Stimulated activated CD4-positive, alpha-beta T cell treated with anti-CD3 and anti-CD28 coated beads, Interleukin-1b, Interleukin-23, amount 100 ng/mL, for 24 hours (primary cell): ENCODE measurements at places on chromosomes 16 and 17.

DNA sequence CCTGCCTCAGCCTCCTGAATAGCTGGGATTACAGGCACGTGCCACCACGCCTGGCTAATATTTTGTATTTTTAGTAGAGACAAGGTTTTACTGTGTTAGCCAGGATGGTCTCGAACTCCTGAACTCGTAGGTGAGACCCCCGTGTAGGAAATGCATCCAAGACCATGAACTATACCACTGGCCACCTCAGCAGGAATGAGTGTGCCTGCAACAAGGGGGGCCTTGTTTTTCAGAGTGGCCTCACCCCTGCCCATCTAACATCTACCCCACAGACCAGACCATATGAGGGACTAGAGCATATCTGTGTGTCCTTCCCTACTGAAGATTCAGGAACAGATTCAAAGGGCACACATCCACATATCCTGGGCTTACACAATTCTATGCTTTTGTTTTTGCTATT, 44.9 kb downstream of the SHISA6 start:
- no peak for DNase-seq

DNA sequence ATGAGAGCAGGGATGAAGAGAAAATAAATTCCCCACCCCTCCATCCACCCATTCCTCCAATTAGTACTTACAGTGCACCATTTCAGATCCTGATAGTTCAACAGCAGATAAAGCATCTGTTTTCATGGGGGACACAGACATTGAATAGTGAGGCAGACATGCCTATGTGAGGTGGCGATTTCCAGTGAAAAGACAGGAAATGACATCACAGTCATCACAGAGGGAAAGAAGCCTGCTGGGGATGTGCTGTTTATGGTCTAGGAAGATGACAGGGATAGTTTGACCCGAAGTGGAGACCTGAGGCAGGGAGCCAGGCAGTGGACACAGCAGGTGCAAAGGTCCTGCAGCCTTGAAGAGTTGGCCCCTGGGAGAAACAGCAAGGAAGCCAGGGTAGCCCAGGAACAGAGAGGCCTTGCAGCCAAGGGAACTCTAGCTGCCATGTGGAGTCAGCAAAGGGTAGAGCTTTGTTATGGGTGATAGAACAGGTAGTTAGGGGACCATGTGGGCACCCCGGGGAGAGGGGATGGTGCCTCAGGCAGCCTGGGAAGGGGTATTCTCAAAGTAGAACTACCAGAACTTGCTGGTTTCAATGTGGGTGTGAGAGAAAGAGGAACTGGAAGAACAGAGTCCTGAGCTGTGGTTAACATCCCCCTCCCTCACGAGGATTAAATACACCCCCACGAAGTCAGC, 256.6 kb downstream of the CPPED1 start:
- no peak for DNase-seq

- no peak for DNase-seq
These were observed 178.2 kb upstream of the SOX9 start for GRCh38 chr17:71942626-71943025.

DNA sequence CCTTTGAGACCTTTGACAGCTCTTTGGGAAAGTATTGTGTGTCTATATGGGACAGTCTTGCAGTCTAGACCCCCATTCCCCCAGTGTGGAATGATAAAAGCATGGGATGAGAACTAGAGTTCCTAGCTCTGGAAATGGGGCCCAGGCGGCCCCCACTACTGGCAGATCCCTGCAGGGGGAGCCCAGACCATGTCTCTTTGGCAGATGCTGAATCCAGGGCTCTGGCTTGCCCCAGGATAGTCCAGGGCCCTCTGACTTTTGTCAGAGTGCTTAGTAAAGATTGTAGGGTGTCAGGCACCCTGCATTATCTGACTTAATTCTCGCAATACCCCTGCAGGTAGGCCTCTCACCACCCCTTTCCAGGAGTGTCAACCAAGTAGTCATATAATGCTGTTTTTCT, 8.3 kb downstream of the ALKBH5 start:
- no peak for DNase-seq

GRCh38 chr16:22751685-22752084, 62.3 kb upstream of the HS3ST2 start:
- no peak for DNase-seq

DNA sequence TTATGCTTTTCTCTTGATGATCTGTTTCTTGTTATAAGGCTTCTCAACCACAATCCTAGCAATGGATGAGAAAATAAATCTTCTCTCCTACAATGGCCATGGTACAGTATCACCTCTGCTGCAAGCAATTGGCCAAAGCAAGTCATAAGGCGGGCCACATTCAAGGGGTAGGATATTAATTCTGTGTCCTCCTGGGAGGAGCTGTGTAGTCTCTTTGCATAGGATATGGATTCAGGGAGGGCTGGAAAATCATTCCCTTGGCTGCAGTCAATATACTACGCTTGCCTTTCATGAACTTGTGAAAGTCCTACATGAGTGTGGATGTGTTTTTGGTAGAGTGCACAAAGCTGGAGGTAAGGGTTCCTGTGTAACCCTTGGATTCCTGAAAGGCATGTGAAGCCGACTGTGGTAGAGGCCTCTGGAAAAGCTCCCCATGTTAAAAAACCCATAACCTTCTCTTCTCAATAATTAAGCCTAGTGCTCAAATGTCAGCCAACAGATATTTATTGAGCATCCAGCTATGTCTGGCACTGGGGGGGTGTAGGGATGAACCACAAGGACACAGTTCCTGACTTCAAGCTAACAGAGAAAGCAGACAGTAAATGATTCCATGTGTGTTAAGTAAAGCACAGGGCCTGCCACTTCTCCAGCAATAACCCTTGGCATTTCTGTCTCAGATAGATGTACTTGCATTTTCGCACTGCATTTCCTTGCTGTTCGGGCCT, 147.6 kb upstream of the HS3ST3A1 start:
- no peak for DNase-seq

- no peak for DNase-seq
These were observed 13.7 kb downstream of the ACSM1 start for GRCh38 chr16:20683812-20684211.

- DNase-seq, result no peak
These were observed 76.0 kb upstream of the ZNF423 start for GRCh38 chr16:49931916-49932315.

GRCh38 chr17:74316220-74316619, 9.8 kb upstream of the KIF19 start:
- DNase-seq, result no peak

DNA sequence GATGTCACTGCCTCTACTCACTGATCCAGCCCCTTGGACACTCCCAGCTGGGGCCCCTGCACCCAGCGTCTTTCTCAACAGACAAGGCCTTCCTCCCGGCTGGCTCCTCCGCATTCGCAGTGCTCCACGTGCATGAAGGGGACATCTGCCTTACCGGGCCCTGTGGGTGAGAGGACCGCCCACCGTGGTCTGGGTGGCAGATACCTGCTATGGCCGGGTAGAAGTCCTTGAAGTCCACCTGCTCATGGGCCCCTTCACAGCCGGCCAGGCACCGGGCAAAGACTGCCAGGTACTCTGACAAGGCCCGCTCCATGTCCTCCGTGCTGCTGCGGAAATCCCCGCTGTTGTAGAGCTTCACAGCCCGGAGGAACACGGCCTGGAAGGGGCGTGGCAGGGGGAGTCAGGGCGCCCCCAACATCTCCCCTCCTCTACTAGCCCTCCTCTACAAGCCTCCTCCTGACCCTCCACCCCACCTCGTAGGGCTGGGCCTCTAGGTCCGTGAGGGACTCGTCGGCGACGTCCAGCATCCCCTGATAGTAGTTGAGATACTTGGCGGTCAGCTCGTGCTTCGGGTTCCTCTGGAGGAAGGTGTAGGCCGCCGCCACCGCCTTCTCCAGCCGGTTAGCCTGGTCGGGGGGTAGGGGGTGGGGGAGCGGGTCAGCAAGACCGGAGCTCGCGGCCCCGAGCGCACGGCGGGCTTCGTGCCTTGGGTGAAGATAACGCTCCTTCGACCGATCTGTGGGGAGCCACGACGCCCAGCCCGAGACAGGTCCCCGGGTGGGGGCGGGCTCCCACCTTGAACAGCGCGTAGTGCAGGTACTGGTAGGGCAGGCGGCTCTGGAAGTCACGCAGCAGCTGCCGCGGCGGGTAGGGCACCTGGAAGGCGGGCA, 845 bp downstream of the P3H4 start:
- DNase-seq, result no peak

- DNase-seq, result peak; percentile 62
These were observed 15.0 kb downstream of the HASPIN start for GRCh38 chr17:3738562-3739295.

GRCh38 chr16:10107081-10107480, 75.1 kb downstream of the GRIN2A start:
- DNase-seq, result no peak

GRCh38 chr17:45009676-45010467, 41.6 kb downstream of the DCAKD start:
- DNase-seq, result no peak

DNA sequence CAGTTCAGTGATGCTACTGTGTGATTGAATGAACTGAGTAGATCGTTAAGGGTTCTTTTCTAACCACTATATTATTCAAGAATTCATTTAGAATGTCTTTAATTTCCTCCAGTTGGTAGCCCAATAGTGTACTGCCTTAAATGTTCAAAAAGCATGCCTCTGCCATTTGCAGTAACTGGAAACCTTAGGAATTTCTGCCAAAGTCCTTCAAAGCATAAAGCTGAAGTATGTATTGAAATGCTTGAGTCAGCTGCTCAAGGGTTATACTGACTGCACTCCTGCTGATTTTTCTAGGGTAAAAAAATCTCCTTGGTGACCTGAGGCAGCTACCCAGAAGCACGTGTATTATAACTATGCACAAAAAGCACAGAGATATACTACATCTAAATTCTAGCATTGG, 56.5 kb downstream of the SNTB2 start:
- no peak for DNase-seq
